ENCODE measurements at places on chromosomes 2 and 18.

DNA sequence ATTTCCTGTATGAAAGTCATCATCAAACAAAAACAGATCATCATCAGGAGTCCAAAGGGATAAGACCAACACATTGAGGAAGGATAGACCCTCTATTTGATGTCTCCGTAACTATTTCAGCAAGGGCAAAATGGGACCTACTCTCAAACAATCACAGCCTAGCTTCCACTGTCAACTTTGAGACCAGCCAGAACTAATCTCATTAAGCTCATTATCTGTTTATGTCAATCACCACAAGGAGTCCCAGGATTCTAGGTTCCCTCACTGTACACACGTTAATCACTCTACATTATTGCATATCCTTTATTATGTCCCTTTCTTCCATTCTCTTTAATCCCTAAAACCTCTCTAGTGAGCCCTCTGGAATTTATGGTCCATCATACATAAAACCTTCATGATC, 370.3 kb upstream of the LINC00305 start:
- DNase-seq = no peak

- no peak for DNase-seq
Observed at GRCh38 chr18:49924293-49924983, 111.1 kb upstream of the ACAA2 start.

GRCh38 chr2:216316743-216317142, 55.5 kb downstream of the MARCHF4 start:
- DNase-seq = no peak

GRCh38 chr2:146989741-146990140, 855.1 kb upstream of the ACVR2A start:
- DNase-seq = no peak

- DNase-seq = no peak
Observed at GRCh38 chr2:104502901-104503300, 351.0 kb upstream of the POU3F3 start.

GRCh38 chr2:178193496-178193822, 853 bp upstream of the OSBPL6 start:
- DNase-seq = no peak

DNA sequence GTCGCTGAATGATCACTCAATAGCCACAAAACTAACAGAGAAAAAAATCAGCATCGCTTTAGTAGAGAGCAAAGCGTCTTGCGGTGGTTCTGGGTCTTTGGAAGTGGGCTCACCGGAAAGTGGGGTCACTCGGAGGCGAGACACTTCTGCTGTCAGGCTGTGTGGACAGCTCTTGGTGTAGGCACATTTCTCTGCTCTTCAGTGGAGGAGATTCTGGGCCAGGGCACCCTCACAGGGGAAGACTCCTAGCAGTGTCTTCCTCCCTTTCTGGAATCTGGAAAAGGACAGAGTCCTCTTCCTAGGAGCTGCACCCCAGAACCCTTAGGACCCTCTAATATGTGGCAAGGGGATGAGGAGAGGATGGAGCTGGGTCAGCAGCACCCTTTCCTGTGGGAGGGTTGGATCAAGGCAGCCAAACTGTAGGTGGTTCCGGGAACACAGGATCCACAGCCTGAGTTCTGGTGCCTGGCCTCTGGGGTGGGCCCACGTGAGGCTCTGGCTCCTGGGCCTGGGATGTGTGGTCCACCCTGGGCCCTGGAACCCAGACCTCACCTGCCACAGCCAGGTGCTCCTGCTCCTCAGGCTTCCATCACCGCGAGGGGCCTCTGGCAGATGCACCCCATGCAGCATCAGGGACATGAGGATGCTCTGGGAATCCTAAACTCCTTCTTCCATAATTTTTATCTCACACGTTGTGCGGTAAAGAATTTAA, 25.1 kb downstream of the GPR35 start:
- DNase-seq = no peak

GRCh38 chr18:2894131-2894840, 47.5 kb downstream of the EMILIN2 start:
- no peak for DNase-seq

DNA sequence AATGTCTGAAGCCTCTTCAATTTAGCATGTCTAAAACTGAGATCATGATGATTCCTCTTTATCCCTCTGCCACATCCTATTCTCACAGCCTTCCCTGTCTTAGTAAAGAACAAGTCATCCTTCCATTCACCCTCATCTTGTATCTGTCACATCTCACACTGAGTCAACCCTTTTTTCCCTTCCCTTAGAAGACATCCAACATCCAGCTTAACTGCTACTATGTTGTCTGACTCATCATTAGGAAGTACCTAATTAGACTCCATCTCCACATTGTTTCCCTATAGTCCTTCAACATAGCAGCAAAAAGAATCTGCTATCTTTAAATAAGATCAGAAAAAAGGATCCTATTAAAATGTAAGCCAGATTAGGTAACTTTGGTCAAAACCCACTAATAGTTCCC, 85.2 kb upstream of the GRB14 start:
- no peak for DNase-seq

- DNase-seq = no peak
Observed at GRCh38 chr2:42274863-42275262, 86.2 kb downstream of the COX7A2L start.

GRCh38 chr18:9206421-9206820, 69.8 kb downstream of the ANKRD12 start:
- DNase-seq = no peak

DNA sequence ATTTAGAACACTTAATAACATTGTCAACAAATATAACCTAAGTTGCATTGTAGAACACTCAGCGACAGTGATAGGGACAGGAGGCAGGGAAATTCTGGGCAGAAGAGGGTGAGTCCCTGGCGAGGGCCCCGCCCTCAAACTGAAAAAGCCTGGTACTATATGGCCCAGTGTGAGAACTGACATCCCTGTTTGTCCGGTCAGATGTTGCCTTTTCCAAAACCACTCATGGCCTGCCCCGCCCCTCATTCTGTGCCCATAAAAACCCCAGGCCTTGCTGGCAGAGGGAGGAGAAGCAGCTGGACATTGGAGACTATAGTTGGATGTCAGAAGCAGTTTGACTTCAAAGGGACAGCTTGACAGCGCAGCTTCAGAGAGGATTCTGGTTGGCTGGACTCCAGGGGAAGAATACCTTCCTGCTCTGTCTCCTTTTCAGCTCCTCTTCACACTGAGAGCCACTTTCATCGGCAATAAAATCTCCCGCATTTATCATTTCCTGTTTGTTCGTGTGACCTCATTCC, 47.0 kb downstream of the FAM117B start:
- no peak for DNase-seq

DNA sequence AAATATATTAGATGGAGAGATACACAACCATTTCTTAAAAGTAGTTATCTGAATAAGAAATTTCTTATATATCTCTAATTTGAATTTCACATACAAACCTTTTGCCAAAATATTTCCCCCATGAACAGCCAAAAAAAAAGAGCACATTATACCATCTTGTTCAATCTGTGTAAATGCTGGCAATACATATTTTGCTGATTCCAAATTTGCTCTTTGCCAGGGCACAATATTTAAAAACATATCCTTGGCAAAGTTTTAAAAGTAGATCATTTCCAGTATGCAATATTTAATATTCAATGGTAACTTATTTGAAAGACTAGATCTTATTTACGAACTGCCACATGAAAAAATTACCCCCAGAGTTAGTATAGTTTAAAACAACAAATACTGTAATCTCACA, 204.2 kb downstream of the CBLN2 start:
- DNase-seq = no peak

GRCh38 chr2:29139152-29139551, 23.9 kb downstream of the CLIP4 start:
- DNase-seq = no peak

DNA sequence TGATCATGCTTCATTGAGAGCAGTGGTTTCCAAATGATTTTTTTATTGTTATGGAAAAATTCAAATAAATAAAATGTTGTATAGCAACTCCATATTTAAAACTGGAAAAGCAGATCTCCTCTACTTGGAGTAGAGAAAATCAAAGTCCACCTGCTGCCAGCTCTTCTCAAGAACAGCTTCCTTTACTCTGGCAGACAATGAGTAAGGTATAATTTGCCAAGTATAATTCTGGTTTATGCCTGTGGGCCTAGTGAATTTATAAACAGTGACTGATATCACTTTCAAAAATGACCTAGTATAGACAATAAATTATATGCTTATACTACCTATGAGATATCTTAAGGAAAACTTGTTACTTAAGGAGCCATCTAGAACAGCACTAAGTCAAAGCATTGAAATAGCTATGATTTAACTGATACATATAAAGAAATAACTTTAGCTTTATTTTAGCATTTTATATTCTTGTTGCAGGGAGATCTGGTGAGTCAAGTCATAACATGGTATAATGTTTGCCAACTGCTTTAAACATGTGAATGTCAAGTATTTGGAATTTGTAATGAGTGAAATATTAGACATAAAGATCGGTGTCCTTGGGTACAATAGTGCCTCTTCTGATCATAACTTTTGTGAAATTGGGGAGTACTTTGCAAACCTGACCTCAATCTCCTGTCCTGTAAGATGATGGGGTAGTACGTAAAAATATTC, 1389.1 kb upstream of the PIK3C3 start:
- no peak for DNase-seq

DNA sequence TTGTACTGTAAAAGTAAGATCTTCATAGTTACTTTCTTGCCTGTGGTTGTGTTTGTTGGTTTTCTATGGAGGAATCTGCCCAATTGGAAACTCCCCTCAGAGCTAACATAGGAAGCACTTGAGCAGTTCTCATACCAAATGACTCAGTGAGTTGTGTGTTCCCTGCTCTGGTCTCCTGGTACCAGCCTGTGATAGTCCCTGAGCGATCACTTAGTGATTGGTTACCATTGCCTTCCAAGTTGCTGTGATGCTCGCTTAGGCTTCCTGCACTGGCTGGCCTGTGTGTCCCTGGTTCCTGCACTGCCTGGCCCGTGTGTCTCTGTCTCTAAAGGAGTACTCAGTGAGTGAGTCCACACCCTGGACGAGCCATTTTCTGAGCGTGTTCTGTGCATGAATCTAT, 133.0 kb downstream of the MAP4K4 start:
- DNase-seq = no peak

DNA sequence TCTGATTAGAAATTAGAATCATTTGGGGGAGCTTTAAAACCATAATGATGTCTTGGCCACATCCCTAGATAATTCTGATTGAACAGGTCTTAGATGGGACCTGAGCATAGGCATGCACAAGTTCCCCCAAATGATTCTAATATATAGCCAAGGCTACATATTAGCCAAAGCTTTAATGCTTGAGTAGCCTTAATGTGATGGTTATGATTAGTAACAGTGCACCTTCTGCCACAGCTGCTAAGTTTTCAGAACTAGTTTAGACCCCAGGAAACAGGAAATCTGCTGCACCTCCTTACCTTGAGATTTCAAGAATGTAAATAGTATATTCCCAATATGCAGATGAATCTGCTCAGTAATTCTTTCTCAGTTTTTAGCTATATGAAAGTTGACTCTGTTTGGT, 119.8 kb downstream of the PTPN4 start:
- DNase-seq = no peak

DNA sequence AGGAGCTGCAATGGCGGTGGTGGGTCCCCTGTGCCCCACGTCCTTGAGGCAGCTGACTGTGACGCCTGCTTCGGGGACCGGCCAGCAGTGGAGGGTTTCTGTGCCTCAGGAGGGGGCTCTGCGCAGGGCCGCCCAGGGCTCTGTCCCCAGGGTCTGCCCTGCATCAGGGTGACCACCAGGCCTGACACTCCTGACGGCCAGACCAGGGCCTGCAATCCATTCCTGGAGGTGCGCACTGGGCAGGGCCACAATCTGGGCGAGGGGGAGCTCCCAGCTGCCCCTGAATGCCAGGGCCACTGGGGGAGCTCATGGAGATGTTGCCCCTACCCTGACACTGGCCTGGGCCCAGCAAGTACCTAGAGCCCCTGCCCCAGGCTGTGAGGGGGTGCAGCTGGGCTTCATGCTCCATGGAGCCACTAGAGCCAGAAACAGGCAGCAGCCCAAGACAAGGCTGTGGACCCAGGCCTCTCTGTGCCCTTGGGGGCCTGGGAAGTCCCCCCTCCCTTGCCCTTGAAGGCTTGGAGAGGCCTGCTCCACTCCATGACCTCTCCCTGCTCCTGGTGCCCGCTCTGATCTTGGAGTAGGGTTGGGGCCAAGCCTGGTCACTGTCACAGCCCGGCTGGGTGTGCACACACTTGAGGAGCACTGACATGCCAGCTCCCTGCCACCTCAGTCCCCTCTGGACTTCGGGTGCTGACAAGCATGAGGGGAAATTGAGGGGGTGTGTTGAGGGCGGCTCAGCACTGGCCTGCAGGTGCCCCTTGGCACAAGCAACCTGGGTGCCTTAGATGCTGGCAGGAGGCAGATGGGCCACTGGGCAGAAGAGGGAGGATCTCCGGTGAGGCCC, 55.9 kb downstream of the LDAH start:
- DNase-seq = no peak

DNA sequence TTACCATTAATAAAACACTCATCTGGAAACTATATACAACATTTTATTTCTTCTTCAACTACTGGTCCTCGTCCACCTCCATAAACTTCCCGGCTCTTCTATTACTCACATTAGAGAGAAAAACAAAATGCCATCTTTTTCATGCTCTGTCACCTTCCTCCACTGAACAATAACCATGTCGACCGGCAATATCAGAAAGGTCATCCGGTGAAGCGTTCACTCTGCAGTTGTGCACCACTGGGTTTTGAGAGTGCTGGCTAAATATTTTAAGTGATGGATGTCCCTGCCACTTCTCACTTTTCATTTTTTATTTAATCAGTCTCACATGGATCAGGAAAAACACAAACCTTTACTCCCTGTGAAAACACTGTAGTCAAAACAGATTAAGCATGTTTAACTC, 48.2 kb downstream of the SPP2 start:
- no peak for DNase-seq

DNA sequence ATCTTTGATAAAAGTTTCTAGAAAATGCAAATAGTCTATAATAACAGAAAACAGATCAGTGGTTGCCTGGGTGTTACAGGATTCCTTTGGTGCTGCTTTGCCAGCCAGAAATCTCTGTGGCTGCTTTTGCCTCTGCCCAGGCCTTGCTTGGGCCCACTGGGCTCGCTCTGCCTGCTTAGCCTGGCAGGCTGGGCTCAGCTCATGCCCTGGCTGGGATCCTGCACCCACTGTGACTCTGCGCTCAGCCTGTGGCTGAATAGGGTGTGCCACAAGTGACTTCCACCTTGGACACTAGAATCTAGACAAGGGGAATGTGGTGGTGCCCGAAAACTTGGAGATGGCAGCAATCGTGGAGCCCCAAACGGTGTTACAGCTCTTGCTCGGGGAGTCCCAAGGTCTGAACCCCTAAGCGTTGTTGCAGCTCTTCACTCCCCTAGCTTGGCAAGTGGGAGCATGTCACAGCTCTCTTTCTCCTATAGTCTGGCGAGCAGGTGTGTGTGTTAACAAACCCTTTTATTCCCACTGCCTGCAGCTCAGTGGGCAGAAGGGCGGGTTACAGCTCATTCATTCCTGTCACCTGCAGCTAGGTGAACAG, 50.9 kb downstream of the FBXO48 start:
- no peak for DNase-seq

DNA sequence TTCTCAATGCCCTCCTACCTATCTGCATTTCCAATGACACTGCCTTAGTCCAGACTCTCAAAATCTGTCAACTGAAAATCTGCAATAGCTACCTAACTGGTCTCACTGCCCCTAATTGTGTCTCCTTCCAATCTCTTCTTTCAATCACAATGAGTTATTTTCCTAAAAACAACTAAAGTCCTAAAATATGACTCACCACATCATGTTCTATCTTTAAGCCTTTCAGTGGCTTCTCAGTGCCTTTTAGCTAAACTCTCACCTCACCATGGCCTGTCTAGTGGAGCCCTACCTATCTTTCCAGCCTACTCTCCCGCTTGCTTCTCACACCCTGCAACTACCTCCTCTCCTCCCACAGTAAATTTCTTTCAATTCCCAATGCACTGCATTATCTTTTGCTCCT, 220.9 kb upstream of the PKDCC start:
- DNase-seq = no peak

All from NCI-H187 treated with DMSO at 0.1 percent for 48 hours (cell line).